ENCODE measurements at places on chromosomes 16 and 17.

GRCh38 chr16:50570354-50570753 lies 22.2 kb downstream of the NKD1 start:
- no peak for DNase-seq

DNA sequence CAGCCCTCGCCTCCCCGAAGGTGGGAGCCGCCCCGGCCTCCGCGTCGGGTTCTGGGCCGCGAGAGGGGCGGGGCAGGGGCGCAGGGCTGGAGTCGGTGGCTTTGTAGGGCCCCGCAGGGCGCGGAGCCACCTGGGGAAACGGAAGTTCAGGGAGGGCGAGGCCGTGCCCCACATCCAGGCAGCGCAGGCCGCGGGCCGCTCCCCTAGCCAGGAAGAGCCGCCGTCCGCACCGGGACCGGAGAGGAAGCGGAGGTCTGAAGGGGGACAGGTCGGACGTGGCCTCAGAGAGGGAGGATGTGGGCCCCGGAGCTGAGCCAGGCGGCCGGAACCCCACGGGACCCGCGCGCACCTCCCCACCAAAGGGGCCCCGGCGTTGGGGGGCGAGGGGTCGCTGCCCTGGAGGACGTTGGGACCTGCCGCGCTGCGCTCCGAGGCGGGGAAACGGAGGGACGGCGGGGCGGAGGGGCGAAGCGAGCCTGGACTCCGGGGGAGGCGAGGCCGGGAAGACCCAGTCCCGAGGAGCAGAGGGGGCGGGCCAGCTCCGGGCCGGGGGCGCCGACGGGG lies 482 bp upstream of the SLC16A3 start:
- peak; percentile 73 for DNase-seq

- no peak for DNase-seq
These were observed 4.9 kb downstream of the STARD3 start for GRCh38 chr17:39641883-39642282.

DNA sequence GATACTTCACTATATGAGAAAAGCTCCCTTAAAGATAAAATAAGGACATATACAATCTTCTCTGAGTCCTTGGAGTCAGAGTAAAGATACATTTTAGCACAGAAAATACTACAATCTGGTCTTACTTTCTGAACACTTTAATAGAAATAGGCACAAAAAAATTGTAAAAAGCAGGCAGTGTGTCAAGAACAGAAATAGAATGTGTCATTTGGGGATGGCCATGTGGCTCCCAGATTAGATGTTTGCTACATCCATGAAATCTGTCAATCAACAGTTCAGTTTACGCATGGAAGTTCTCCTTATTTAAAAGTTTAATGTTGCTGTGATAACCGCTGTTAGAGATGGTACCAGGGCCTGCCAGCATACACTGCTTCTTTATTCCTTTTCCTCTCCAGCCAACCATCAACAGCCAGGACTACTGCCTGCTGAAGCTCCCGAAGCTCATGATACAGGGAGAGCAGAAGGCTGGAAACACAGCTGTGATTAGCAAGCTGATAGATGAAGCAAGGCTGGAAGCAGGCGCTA lies 278.5 kb downstream of the CEP112 start:
- DNase-seq: no peak

- DNase-seq: no peak
These were observed 887.3 kb downstream of the CDH8 start for GRCh38 chr16:61148930-61149329.

DNA sequence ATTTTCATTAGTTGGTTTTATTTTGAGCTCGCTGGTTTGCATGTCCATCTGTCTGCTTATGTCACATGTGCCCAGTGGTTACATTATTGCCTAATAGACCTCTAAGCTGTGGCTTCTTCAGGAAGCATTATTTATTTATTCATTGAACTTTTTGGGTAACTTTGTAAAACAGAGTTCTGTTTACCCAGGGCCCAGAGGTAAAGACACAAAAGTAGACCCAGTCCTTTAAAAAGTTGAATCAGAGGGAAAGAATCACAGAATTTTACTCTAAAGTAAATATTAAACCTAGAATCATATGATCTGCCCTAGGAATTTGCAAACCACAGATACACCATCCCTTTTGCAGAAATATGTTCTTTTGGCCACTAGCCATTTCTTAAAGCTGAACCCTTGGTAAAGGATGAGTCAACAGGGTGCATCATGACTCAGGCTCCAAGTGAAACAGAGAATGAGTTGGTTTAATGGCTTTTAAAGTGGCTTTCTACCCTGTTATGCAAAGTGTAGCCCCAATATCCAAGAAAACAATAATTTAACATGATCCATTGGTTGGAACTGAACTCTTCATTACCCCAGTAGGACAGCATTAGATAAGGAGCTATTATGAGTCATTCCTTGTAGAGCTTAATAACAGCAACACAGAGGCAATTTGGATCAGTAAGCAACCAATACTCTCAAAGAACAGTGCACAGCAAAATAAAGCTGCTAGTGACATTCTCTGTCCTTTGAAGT lies 236.3 kb downstream of the KCNJ2 start:
- DNase-seq: peak; percentile 26

GRCh38 chr16:81440888-81441761 lies 3.5 kb upstream of the CMIP start:
- DNase-seq: no peak

DNA sequence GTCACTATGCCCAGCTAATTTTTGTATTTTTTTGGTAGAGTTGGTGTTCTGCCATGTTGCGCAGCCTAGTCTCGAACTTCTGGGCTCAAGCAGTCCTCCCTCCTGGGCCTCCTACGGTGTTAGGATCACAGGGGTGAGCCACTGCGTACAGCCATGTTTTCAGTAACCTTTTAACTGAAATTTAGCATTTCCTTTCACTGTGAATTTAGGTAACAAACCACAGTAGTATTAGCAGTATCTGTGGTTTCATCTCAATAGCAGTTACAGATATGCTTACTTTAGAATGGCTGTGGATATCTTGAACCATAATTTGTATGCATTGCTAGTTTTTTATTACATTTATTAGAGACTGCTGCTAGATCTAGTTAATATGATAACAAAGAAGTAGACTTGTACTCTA lies 4.3 kb upstream of the RANGRF start:
- no peak for DNase-seq

- DNase-seq: no peak
These were observed 302.8 kb downstream of the IRF8 start for GRCh38 chr16:86201746-86202145.

DNA sequence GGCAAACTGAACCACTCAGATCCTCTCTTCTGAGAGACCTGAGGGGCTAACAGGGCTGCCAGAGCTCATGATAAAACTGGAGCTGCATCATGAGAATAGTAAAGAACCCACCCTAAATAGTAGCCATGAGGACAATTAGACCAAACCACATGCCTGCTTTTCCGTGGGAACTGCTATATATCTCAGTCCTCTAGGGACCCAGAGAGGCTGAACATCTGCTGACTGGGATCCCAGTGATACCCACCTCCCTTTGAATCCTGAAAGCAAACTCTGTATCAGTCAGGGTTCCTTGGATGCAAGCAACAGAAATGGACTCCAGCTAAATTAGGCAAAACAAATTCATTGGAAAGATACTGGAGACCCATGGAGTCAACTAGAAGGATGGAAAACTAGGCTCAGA lies 6.5 kb downstream of the MT1X start:
- DNase-seq: no peak

GRCh38 chr16:29665294-29666077 lies 2.4 kb downstream of the SPN start:
- peak; percentile 71 for DNase-seq

- DNase-seq: no peak
These were observed 4.1 kb upstream of the WDR24 start for GRCh38 chr16:694187-694862.

- no peak for DNase-seq
These were observed 4.6 kb downstream of the FOXJ1 start for GRCh38 chr17:76136276-76137000.

- no peak for DNase-seq
These were observed 97.5 kb upstream of the HS3ST3A1 start for GRCh38 chr17:13699261-13699660.

- no peak for DNase-seq
These were observed 4.2 kb upstream of the MAPK7 start for GRCh38 chr17:19374136-19374535.

- no peak for DNase-seq
These were observed 28.3 kb downstream of the NPLOC4 start for GRCh38 chr17:81608605-81609004.

DNA sequence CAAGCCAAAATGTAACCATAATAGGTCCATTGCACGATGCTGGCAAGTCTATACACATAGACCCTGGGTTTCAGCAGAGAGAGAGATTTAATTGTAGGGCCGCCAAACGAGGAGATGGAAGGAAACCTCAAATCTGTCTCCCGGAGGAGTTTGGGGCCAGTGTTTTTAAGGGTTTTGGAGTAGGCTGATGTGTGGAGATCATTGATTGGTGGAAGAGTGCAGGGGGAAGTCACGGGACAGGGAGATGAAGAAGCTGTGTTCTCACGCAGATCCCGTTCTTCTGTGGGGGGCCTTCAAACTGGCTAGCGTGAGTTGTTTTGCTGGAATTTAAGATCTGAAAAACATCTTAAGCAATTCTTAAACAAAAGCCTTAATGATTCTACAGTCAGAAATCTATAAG lies 84.8 kb downstream of the KATNIP start:
- no peak for DNase-seq

DNA sequence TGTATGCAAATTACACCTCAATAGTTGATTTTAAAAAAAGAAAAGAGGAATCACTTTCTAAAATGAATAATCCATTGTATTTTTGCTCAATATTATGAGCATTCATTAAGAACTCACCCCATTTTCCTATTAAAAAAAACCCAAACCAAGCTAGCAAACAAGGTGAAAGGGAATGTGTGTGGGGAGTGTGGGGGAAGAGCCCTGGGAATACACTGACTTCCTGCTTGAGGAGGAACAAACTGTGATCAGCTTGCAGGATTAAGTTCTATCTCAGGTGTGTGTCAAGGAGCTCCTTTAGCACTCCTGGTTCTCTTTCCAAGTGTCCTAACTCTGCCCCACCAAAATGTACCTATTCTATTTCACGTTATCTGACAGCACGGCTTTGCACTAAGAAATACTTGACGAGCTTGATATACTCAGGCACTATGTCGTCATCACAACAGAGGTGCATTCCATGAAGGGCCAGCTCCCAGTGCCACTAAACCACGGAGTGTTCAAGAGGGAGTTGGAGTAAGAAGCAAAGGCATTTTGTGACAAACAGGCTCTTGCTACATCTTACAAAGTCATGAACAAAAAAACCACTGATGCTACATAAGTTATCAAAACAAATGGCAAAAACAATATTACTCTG lies 73.2 kb downstream of the MYH10 start:
- DNase-seq: no peak

- DNase-seq: peak; percentile 8
These were observed 42.5 kb downstream of the GOSR1 start for GRCh38 chr17:30519707-30520106.

DNA sequence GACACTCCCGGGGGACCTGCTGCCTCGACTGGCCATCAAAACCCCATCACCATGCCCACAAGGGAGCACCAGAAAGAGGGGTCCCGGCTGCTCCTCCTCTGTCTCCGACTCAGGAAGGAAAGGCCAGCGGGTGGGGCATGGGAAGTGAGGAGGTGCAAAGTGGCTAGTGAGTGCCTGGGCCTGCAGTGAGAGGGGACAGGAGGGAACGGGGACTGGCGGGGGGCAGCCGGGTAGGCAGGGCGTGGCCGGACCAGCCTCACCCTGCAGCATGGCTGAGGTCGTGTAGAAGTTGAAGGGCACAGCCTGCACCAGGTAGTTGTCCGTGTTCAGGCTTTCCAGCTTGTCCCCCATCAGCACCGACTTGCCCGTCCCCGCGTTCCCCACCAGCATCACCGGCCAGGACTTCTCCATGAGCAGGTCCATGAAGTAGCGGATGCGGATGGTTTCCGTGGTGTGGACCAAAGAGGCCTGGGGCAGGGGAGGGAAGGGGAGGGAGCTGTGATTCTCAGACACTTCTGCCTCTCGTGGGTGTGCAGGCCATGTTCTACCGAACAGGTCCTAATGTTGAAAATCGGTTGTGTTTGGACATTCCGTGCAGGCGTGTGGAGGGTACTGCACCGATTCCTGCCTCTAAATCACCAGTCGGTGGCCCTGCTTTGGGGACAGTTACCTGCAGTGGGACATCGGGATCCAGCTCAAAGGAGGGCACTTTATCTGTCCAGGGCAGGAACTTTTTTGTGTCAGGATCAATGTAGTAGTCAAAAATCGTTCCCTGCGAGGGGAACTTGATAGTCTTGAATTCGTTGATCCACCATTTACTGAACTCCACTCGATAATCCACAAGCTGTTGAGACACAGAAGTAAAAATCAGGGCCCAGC lies 91.7 kb downstream of the DNAH17 start:
- DNase-seq: no peak
